ENCODE measurements at places on chromosomes 2 and 18.
A peak's percentile ranks its signal among the peaks of the same experiment; 100 is the strongest.

- peak; percentile 16 for DNase-seq
These were observed 253.2 kb upstream of the EPC2 start for GRCh38 chr2:148391324-148391723.

GRCh38 chr2:221492636-221493035, 79.5 kb downstream of the EPHA4 start:
- peak; percentile 48 for DNase-seq

GRCh38 chr2:68706637-68707036, 28.0 kb upstream of the ARHGAP25 start:
- no peak for DNase-seq

DNA sequence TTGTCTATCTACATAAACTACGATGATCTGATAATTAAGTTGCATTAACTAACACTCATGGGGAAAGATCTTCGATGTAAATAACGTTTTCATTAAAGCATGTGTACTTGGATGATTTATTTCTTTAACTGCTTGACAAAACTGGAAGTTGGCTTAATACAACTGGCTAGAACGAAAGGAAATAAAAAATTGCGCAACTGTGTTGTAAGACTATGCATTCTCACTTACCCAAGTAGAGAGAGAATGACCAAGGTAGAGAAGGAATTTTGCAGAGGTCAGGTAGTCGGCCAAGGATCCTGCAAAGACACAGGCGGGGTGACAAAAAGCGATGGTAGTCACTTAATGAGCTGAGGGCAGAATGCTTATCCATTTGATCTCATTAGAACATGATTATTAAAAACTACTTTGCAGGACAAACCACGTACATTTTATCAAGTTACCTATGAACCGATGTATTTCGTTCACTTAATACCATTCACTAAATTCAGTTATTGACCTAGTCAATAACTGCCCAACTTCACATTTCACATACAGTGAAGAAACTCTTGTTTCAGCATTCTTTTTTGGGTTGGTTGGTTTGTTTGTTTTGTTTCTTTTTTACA, 900 bp downstream of the SLC40A1 start:
- DNase-seq: peak; percentile 63

GRCh38 chr2:79178076-79178674, 18.6 kb upstream of the REG3A start:
- DNase-seq: no peak

- DNase-seq: no peak
These were observed 20.9 kb downstream of the MARCHF4 start for GRCh38 chr2:216351172-216351925.

GRCh38 chr2:72924353-72925240, 7.3 kb downstream of the EMX1 start:
- no peak for DNase-seq

- no peak for DNase-seq
These were observed 97.3 kb upstream of the SNTG2 start for GRCh38 chr2:853203-853870.

GRCh38 chr18:59051470-59052165, 88.1 kb upstream of the SEC11C start:
- DNase-seq: peak; percentile 24

DNA sequence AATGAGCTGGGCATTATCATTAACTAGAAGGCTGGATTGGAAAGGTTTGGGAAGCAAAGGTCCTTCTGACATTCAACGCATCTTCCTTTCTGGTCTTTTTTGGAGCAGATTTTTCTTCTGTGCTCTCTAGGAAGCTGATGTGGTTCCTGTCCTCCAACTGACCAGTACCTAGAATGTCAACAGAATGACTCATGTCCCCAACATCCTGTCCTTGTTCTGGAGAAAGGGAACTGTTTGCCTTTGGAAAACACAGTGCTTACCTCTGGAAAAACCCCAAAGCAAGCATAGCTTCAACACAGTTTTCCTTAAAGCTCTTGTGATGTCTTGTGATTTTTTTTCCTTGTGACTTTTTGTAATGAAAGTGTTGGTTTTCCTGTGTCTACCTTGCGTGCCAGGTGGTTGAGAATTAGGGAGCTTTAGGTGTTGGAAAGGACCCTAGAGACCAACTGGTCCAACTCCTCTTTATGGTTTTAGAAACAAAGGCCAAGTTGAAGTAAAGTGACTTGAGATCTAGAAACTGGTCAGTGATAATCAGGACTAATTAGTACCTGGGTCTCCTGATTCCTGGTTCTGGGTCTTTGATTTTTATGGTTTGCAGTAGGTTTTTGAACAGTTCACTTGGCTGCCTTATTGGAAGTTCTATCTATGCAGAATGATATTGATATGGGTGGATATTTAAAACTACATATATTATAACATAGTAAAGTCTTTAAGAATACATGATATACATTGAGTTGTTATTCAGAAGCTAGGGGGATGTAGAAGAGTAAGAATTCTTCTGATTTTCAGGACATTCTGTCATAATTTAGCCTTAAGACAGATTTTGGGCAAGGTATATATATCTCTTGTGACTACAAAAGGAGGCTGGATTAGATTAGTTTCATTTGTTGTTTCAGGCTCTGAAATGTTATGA, 70.5 kb downstream of the FMNL2 start:
- DNase-seq: peak; percentile 41

DNA sequence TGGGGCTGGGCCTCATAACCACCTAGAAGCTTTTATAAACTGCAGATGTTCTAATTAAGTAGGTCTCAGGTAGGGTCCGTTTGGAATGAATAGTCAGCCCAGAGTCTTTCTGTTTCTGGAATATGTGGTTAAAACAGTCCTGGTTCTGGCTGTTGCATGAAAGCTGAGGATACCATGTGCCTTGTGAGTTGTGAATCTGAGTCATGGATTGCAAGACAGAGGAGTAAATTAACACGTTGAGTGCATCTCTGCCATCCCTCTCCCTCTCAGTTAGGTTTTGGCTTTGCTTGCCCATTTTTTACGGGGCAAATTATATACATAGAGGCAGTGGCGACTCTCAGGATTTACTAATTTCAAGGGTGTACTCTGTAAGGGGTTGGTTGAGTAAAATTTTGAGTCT, 59.1 kb downstream of the NCK2 start:
- DNase-seq: no peak

- no peak for DNase-seq
These were observed 7.5 kb downstream of the SLC39A10 start for GRCh38 chr2:195664528-195664927.

DNA sequence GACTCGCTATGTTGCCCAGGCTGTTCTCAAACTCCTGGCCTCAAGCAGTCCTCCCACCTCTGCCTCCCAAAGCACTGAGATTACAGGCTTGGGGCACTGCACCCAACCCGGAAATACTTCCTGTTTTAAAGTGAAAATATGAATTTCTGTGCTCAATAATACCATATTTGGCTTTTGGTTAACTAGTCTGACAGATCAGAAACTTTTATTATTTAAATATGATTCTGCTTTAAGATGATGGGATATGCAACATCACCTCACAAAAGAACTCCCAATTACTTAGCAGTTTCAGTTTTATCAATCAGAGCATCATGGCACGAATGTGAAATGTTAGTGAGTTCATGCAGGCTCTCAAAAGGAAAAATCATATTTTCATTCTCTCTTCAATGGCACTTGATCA, 120.6 kb downstream of the PTRHD1 start:
- DNase-seq: no peak

- no peak for DNase-seq
These were observed 220.2 kb downstream of the SUCLG1 start for GRCh38 chr2:84238907-84239306.

DNA sequence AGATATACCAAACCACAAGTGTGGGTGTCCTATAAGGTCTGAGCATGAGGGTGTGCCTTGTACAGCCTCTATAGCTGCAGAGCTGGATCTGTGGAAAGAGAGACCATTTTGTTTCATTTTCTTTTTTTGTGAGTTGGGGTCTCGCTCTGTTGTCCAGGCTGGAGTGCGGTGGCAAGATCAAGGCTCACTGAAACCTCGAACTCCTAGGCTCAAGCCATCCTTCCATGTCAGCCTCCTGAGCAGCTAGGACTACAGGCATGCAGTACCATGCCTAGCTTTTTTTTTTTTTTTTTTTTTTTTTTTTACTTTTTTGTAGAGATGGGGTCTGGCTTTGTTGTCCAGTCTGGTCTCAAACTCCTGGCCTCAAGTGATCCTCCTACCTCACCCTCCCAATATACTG, 10.7 kb downstream of the KIF3C start:
- DNase-seq: no peak

DNA sequence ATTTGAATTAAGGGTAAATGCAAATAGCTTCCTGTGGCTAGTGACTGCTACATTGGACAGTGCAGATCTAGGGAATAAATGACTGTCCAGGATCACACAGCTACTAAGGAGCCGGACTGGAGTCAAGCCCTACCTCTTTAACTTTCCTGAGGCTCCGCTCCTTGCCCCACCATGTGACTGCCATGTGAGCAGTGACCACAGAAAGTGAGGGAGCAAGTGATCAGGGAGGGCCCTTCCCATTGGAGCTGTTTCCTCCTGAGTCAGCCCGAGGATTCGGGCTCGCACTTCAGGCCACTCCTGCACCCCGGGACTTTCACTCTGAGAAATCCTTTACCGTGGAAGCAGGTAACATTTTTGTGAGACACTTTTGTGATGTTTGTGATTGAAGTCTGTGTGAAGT, 198.0 kb downstream of the ANKRD30B start:
- DNase-seq: no peak

DNA sequence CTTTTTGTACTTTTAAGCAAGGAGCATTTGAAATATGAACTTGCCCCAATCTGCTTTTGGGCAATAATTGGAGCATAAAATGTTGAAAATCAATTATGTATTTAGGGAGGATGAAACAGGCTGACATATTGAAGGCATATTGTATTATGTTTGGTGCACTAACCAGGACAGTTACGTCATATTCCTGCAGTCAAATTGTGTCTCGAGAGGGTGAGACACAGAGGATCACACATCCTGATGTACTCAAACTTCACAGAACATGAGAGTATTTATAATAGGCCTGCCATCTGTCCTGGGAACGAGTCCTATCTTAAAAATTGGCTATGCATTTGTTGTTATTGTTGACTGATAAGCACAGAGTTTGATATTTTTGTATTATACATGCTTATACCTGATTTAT, 44.7 kb downstream of the TANC1 start:
- DNase-seq: no peak

DNA sequence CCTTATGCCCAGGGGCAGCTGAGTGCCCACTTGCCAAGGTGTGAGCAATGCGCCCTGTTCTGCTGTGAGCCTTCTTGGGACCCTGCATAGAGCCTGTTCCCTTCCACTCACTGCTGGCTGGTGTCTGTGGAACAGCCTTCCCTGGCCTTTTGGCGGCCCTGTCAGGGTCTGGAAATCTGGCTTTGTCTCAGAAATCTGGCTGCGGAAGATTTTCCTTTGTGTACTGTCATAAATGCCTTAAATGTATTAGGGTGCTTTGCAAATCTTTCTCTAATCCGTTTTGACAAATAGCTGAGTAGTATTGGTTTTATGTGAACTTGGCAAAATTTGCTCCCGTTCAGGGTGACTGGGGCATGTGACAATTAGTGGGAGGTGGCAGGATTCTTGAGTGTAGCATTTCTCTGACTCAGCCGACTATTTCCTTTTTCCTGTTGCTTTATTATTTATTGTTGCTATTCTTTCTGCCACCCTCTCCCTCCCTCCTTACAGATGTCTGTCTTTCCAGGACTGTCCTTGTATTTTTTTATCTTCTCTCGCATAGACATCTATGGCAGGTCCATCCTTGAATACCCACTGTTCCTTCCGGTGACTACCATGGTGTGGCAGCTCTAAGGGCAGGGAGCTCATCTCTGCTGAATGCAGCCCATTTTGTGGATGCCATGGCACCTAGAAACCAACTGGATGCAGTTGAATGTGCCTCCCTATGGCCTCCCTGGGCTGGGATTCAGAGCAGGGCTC, 41.8 kb downstream of the LDLRAD4 start:
- DNase-seq: no peak

GRCh38 chr2:170745305-170745704, 24.9 kb upstream of the ERICH2 start:
- DNase-seq: no peak

DNA sequence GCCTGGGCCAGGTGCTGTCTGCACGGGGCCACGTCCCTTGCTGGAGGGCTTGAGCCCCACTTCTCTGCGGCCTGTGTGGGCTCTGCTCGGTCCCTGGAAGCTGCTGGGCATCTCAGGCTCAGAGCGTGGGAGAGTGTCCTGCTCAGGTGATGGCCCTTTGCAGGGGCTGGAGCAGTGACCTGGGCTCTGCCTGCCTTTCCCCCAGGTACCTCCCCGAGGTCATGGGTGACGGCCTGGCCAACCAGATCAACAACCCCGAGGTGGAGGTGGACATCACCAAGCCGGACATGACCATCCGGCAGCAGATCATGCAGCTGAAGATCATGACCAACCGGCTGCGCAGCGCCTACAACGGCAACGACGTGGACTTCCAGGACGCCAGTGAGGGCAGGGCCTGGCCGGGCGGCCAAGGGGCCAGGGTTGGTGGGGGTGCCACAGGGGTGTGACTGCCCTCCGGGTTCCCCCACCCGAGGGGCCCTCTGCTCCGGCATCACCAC, 29.9 kb downstream of the GPC1 start:
- DNase-seq: no peak

GRCh38 chr2:35741556-35741955, 614.0 kb upstream of the CRIM1 start:
- DNase-seq: no peak

- DNase-seq: peak; percentile 88
These were observed 140.3 kb downstream of the NRP2 start for GRCh38 chr2:205822579-205822978.

DNA sequence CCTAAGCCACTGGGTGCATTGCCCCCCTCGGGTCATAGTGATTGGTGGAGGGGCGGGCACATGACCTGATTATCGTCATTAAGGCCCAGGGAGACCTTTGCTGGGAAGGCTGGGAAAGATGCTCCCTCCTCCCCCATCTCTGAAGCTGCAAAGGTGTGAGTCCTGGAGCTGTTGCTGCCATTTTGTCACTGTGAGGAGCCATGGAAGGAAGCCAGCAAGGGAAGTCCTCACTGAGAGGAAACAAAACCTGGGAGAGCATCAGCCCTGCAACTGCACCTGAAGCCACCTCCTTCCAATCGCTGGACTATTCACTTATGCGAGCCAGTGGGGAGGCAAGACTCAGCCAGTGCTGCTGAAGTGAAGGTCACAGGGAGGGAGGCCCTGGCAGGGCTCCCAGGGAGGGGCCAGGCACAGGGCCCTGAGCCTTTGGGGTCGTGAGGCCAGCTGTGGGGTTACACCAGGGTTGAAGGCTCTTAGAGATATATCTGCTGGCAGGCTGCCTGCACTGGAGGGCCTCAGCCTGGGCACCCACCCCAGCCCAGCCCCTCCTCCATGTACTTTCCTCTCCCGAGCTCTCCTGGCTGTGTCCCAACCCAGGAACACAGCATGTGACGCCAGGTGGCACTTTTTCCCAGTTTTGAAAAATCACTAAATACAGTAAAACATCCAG, 10.7 kb upstream of the FAHD2A start:
- DNase-seq: no peak

Data from fibroblast of mammary gland (primary cell).